Stimulated activated CD4-positive, alpha-beta T cell treated with anti-CD3 and anti-CD28 coated beads, Interleukin-15, amount 100 ng/mL, for 24 hours (primary cell): ENCODE measurements at places on chromosomes 11 and 22.

DNA sequence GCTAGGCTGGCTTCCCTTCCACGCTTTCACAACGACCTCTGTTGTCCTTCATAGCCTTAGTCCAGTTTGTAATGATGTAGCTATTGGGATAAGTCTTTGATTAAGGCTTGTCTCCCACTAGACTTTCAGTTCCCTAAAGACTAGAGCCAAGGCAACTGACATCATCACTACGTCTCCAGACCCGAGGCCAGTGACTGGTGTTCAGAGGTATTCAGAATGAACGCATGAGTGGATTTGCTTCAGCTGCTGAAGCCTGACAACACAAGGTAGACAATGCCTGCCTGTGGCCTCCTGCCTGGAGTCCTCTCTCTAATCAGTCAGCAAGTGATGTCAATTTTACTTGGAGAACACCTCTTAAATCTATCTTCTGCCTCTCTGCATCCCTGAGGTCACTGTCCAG is 13.6 kb downstream of the EFCAB6 start:
- no peak for DNase-seq

DNA sequence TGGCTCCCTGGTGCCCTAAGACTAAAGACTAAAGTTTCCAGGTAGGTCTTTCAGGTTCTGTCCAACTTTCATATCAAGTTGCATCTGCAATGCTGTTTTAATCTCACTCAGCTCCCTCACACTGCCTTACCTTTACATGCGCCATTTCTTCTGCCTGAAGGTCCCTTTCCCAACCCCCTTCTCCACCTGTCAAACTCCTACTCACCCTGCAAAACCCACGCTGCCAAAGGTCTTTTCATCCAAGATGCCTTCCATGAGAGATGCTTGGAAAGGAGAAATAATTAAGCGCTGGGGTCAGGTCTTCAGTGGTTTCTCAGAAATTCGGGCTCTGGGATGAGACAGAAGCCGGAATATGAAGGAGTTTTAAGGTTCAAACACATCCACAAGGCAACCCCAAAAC is 95.1 kb downstream of the MN1 start:
- DNase-seq, result no peak

DNA sequence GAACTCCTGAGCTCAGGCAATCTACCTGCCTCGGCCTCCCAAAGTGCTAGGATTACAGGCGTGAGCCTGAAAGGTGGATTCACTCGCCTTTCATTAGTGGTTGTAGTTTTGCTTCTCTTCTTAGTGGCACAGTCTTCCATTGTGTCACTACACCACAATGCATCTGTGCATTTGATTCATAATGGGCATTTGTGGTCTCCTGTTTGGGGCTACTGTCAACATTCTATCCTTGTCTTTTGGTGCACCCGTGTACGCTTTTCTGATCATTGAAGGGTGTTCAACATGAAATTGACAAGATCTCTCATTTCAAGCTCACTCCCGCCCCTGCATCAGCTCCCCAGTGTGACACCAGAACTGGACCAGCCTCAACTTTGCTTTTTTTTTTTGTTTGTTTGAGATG is 2.0 kb upstream of the SYT12 start:
- DNase-seq, result no peak

DNA sequence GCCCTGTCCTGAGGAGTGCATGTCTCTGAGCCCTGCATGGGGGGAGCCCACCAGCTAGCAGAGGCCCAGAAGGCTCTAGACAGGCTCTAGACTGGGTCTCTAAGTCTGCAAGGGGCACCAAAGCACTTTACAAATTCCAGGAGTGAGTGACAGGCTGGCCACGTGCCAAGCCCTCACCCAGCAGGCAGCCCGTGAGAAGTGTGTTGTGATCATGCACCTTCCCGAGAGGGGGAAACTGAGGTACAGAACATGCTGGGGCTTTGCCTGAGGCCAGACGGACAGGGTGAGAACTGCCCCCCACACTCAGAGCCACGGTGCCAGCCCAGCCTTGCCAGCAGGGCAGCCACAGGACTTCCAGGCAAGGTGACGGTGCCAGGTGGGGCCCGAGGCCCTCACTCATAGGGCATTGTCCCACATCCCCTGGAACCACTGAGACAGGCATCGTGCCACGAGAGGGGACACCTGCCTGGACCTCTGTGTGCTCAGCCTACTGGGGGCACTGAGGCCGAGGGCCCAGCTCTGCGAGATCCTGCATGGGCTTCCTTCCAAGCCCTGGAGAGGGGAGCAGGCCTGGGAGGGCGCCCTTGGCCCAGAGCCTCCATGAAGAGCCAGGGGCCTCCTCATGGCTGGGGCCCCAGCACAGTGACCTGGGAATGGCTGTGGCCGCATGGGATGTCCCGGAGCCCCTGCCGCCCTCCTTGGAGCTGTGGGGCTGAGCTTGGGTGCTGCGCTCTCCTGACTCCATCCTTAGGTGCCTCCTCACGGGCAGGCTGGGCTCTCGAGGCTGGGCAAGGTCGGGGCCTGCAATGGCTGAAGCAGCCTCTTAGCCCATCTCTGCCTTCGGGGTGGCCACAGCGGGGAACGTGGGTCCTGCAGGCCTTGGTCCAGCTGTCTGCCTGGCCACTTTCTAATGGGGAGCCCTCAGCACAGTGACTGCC is 121.5 kb downstream of the KCNQ1OT1 start:
- no peak for DNase-seq

GRCh38 chr11:48005831-48006270 is 25.5 kb downstream of the PTPRJ start:
- DNase-seq, result peak; percentile 37

DNA sequence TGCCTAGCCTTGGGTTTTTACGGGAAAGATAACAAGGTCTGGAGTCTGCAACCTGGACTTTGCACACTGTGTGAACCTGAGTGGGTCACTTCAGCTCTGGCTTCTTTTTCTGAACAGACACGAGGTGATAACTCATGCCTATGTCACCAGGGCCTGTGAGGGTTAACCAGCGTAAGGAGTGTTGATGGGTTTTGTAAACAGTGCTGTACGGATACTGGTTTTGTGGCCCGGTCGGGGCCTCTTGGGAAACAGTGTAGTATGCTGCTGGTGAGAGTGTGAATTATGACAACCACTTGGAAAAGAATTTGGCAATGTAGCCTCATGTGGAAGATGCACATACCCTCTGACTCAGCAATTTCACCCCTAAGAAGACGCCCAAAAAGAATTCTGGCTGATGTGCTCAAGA is 266.8 kb downstream of the MN1 start:
- no peak for DNase-seq

DNA sequence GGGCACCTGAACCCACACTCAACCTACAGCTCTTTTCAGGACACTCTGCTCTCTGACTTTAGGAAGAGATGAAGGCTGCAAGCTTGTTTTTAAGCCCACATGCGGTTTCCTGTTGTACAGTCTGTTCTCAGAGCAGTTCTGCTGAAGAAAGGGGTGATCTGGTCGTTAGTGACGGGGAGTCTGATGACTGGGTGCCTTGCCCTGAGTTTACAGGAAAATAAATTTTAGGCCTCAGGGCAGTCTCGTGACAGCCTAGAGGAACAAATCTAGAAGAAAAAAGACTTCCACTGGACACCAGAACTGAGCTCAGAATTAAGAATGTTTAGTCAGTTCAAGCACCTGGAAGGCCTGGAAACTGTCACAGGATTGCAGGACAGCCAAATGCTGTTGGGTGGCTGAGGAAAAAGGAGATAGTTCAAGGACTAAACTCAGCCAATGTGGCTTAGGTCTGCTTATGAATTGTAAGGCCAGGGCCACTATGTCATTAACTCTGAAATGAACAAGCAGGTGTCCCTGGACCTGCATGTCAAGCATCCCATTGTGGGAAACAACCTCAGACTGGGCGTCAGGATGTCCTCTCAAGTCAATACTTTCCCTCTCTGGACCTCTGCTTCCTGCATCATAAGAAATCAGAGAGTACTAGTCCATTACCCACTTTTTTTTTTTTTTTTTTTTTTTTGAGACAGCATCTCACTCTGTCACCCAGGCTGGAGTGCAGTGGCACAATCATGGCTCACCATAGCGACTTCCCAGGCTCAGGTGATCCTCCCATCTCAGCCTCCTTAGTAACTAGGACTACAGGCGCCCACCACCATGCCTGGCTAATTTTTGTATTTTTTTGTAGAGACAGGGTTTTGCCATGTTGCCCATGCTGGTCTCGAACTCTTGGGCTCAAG is 5.7 kb downstream of the PIK3IP1 start:
- peak; percentile 65 for DNase-seq

GRCh38 chr22:27215871-27216270 is 558.5 kb downstream of the MIAT start:
- no peak for DNase-seq

DNA sequence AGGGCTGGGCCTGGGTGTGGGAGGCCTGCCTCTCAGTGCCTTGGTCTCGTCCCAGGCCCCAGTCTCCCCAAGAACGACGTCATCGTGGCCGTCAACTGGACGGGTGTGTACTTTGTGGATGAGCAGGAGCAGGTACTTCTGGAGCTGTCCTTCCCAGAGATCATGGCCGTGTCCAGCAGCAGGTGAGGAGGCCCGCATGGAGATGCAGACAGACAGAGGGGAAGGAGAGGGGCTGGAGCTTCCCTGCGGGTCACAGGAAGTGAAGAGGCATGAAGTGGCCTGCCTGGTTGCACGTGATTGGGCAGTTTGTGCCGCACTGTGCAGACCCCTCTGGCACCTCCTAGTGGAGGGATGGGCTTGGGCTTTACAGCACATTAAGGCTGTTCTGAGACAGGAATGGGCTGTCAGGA is 70.4 kb downstream of the MYO7A start:
- DNase-seq, result peak; percentile 60

DNA sequence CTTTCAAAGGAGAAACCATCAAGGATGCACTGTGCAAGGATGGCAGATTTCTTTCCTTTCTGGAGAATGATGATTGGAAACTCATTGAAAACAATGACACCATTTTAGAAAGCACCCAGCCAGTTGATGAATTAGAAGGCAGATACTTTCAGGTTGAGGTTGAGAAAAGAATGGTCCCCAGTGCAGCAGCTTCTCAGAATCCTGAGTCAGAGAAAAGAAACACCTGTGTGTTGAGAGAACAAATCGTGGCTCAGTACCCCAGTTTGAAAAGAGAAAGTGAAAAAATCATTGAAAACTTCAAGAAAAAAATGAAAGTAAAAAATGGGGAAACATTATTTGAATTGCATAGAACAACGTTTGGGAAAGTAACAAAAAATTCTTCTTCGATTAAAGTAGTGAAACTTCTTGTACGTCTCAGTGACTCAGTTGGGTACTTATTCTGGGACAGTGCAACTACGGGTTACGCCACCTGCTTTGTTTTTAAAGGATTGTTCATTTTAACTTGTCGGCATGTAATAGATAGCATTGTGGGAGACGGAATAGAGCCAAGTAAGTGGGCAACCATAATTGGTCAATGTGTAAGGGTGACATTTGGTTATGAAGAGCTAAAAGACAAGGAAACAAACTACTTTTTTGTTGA is 9.8 kb downstream of the FAM111A start:
- DNase-seq, result no peak

GRCh38 chr11:68925611-68926010 is 21.9 kb downstream of the IGHMBP2 start:
- no peak for DNase-seq

GRCh38 chr11:75107187-75107586 is 10.5 kb upstream of the OR2AT4 start:
- DNase-seq, result no peak

GRCh38 chr22:49883294-49883640 is 29.6 kb downstream of the ZBED4 start:
- no peak for DNase-seq

- DNase-seq, result no peak
These were observed 77.4 kb upstream of the USP47 start for GRCh38 chr11:11764423-11764803.
